Smooth muscle cell of the pulmonary artery (primary cell): ENCODE measurements at places on chromosomes 4 and X. TPM values are rescaled to one million over a fixed set of nuclear protein-coding genes. Genes with fewer than 3 reads are reported as not detected.

SMAD1 gene
- 6.8 and 7.9 TPM in 2 replicates for total RNA-seq

EVC2 gene
- total RNA-seq: 7.8 and 9.6 TPM in 2 replicates

MAOB gene
- total RNA-seq: 1.7 and 4.2 TPM in 2 replicates

MANBA gene
- total RNA-seq: 81.5 and 129 TPM in 2 replicates

RNF128 gene
- 2.3 and 6.7 TPM in 2 replicates for total RNA-seq

NAP1L3 gene
- total RNA-seq: 6.8 and 8.3 TPM in 2 replicates

TBC1D9 gene
- total RNA-seq: 43.7 and 45.7 TPM in 2 replicates

TEX13B gene
- not detected in 2 replicates for total RNA-seq

HELT gene
- not detected in 2 replicates for total RNA-seq

PRDM8 gene
- total RNA-seq: 4.9 and 6.8 TPM in 2 replicates

ARAF gene
- 22.9 and 23.7 TPM in 2 replicates for total RNA-seq

RTL3 gene
- total RNA-seq: 0.07 TPM in 1 of 2 replicates, not detected in the other

PITX2 gene
- 0.10 and 0.33 TPM in 2 replicates for total RNA-seq

STOX2 gene
- 1.1 and 1.2 TPM in 2 replicates for total RNA-seq

CENPI gene
- total RNA-seq: 5.0 and 7.8 TPM in 2 replicates

CISD2 gene
- total RNA-seq: 34.2 and 37.7 TPM in 2 replicates

ADGRA3 gene
- 23.0 and 35.9 TPM in 2 replicates for total RNA-seq

TMEM150C gene
- 0.33 and 0.53 TPM in 2 replicates for total RNA-seq

CXCL10 gene
- not detected in 2 replicates for total RNA-seq

ZDHHC9 gene
- 30.3 and 41.4 TPM in 2 replicates for total RNA-seq

GUCY1A1 gene
- total RNA-seq: 0.69 and 3.2 TPM in 2 replicates

TRPC3 gene
- 0.03 and 0.78 TPM in 2 replicates for total RNA-seq

FMR1NB gene
- total RNA-seq: not detected in 2 replicates

GAR1 gene
- total RNA-seq: 2.4 and 3.7 TPM in 2 replicates

CLDN24 gene
- not detected in 2 replicates for total RNA-seq

PCSK1N gene
- 0.46 and 10.7 TPM in 2 replicates for total RNA-seq

SLC4A4 gene
- total RNA-seq: 3.0 and 7.5 TPM in 2 replicates

CFP gene
- 0.07 and 0.10 TPM in 2 replicates for total RNA-seq

LEF1 gene
- 0.20 TPM in 1 of 2 replicates, not detected in the other for total RNA-seq

SCD5 gene
- total RNA-seq: 16.9 and 19.9 TPM in 2 replicates
